ENCODE measurements at places on chromosomes 6 and 20.

- no peak for DNase-seq
Observed at GRCh38 chr6:165660857-165661663, 2.0 kb downstream of the PDE10A start.

- peak; percentile 51 for DNase-seq
Observed at GRCh38 chr20:2873747-2874041, 413 bp downstream of the PTPRA start.

DNA sequence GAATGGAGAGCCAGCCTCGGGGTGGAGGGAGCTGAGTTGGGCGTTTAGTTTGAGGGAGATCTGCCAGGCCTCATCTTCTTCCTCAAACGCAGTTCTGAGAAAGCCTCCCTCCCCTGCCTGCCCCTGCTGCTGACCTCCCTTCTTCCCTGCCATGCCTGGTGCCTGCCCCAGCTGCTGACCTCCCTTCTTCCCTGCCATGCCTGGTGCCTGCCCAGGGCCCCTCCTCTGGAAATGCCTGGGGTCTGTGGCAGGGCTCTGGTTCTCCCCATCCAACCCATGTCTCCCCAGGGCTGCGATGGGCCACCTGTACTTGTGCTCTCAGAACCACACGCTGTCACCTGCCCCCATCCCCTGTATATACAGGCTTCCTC is 114.6 kb downstream of the VEGFA start:
- no peak for DNase-seq

- no peak for DNase-seq
Observed at GRCh38 chr6:82227770-82228169, 19.8 kb downstream of the IBTK start.

- no peak for DNase-seq
Observed at GRCh38 chr20:8986631-8987030, 82.3 kb upstream of the PLCB4 start.

DNA sequence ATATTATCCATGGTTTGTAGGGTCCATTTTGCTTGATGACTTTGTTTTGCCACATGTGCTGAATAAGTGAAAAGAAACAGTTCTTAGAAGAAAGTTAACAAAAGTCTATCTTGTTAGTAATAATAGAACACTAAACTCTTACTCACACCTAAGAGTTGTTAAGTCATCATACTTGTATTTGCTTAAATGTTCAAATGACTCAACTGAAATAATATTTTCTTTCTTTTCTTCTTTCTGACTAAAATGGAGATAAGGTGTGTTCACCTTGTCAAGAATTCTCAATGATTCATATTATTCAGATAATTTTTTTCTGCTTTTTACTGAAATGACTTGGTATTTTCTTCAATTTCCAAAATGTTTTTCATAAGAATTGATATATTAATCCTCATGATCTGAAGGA is 327.2 kb downstream of the HTR1B start:
- DNase-seq, result no peak

DNA sequence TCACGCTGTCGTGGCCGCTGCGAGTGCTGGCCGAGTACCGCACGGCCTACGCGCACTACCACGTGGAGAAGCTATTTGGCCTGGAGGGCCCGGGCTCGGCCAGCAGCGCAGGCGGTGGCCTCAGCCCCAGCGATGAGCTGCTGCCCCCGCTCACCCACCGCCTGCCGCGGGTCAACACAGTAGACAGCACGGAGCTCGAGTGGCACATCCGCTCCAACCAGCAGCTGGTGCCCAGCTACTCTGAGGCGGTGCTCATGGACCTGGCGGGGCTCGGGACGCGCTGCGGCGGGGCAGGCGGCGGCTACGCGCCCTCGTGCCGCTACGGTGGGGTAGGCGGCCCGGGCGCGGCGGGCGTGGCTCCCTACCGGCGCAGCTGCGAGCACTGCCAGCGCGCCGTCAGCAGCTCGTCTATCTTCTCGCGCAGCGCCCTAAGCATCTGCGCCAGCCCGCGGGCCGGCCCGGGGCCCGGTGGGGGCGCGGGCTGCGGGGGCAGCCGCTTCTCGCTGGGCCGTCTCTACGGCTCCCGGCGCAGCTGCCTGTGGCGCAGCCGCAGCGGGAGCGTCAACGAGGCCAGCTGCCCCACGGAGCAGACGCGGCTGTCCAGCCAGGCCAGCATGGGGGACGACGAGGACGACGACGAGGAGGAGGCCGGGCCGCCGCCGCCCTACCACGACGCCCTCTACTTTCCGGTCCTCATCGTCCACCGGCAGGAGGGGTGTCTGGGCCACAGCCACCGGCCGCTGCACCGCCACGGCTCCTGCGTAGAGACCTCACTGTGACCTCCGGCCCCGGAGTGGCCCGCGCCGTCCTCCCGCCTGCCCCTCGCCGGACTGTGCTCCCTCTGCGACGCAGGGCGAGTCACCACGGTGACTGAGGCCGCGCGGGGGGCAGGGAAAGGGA is 5.7 kb downstream of the TMEM151B start:
- DNase-seq, result no peak

GRCh38 chr6:148479497-148479896 is 136.9 kb downstream of the SASH1 start:
- DNase-seq, result no peak

DNA sequence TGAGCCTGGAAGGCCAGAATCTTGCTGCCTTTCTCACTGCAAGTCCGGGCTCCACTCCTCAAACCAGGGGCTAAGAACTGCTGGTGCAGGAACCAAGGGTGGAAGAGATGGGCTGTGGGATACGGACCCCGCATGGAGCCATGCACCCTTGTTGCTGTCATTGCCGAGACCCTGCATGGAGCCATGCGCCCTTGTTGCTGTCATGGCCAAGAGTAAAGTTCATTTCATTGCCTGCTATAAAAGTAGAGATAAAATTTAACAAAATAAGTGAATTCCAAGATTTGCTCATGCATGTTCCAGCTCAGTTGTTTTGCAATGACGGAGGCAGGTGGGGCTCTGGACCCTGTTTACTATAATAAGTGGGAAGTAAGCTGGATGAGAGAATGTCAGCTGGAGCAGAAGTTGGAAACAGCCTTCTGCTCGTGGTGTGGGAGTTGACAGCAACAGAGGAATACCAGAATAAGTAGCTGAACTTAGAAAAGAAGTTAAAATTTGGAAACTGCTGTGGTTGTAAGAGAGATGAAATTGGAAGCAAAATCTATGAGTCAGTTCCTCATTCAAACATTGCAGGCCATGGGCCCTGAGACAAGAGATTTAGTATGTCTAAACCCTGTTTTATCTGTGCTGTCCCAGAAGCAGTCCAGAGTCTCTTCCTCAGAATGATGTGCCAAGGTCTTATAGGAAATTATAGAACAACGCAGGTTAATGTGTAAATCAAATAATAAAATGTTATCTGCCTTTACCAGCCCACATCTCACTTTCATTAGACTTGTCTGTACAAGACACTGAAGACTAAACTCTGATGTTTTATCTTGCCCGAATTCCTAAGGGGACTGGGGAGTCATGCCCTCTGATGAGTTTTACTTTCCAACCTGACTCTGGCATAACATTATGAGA is 15.8 kb upstream of the THBS2 start:
- no peak for DNase-seq

DNA sequence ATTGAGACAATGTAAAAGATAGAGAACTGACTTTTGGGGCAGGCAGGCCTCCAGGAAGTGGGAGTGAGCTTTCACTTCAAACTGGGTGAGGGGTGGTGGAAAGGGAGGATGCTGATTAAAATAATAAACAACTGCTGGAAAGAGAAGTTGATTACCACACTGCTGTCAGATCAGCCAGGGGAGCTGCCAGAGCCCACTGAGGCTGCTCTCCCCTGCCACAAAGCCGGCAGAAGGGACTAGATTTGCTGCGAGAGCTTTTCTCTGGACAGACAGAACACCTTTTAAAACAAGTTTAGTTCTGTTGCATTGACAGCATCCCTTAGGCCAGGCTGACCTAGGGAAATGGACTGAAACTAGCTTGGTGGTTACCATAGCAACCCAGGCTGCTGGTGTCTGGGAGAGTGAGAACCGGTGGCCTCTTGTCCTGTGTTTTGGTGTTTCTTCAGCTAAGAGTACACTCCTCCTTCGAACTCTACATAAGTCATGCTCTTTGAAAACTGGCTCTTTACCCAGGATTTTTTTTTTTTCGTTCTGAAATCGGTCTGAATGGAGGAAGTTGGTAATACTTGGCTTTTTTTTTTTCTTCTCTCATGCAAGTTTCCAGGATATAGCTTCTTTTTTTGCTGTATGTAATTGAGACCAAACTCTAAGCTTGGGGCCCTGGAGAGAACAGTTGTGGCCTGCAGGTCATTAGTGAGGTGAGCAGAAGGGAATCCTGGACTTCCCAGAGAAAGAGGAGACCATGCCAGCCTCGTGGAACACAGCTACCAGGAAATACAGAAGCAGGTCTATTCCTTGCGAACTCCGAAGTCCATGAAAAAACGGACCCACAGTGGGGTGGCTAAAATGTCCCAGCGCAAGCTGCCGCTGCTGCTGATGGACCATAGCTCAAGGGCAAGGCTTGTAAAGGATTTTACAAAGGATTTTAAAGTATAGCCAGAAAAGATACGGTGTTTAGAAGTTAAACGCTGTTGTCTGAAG is 374.4 kb downstream of the UTRN start:
- DNase-seq, result peak; percentile 12

GRCh38 chr20:59462249-59462648 is 142.1 kb upstream of the PHACTR3 start:
- DNase-seq, result no peak

DNA sequence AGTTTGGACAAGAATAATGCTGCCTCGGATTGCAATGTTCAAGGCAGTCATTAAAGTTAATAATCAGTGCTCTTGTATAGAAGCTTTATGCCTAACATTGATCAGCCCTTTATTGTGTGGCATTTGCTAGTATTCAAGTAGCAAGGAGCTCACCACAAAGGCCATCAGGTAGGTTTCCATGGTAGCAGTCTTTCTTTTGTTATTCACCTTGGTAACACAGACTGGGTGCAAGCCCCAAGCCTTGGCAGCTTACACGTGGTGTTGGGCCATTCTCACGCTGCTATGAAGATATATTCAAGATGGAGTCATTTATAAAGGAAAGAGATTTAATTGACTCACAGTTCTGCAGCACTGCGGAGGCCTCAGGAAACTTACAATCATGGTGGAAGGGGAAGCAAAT is 149.3 kb downstream of the ADAT2 start:
- no peak for DNase-seq

- no peak for DNase-seq
Observed at GRCh38 chr6:14720411-14721102, 525.3 kb upstream of the JARID2 start.

DNA sequence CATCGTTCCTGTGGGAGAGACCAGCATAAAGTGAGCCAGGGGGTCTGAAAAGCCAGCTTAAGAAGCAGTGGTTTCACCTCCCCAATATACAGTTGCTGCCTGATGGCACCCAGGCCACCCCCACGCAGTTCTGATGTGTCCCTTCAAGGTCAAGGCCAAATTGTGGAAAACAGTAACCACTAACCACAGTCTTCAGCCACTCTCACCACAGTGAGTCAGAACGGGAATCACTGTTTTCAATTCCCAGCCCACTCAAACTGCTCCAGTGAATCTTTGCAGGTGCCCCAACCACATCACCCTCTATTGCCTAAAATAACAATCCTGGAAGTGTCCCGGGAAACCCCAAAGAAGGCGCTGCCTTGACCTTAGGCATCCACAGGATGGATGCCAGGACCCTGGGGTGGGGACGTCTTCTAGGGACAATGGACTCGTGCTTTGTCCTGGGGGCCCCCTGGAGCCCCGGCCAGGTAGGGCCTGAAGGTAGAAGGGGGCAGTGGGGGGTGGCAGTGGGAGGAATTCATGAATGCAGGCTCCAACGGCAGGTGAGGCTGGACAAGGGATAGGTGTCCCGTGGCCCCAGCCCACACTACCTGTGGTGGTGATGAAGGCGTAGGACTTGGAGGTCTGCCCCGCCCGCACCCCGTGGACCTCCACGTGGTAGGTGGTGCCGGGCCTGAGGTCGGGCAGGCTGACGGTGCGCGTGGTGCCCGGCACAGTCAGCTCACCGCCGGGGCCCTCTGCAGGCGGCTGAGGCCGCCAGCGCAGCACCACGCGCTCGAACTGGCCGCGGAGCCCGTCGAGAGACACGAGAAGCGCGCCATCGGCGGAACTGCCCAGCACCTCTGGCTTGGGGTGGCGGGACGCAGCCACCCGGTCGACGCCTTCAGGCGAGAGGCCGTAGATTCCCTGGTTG is 22.2 kb downstream of the TNXB start:
- DNase-seq, result no peak

DNA sequence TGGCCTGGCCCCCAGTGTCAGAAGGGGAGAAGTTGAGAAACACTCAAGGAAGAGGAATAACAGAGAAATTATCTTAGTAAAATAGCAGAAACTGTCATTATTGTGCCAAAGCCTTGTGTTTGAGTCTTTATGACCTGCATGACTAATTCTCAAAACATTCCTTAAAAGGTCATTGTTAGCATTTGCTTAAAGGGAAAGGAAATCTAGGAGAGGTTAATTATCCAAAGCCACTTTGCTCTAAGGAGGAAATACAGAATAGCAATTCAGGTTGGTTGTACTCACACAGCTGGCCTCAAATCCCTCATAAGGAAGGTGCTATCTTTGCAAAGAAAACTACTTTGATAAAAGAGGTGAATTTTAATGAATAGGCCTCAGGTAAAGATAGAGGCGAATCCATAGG is 516.7 kb downstream of the CBLN4 start:
- no peak for DNase-seq

DNA sequence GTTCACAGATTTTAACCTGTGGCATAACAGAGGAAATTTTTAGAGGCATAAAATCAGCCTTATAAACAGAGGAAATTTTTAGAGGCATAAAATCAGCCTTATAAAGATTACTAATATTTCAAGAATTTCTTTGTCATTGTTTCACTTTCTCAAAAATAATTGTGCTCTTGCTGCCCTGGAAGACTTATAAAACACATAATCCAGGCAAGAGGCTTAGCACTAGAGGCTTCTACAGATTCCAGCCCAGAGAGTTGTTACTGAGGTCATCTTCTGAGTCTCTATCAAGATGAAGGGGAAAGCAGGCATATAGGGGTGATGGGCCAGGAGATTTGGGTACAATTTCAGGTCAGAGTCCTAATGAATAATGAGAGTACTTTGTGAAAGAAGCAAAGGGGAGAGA is 85.7 kb downstream of the RFPL4B start:
- DNase-seq, result no peak

- DNase-seq, result no peak
Observed at GRCh38 chr6:105897131-105897530, 189.0 kb upstream of the PRDM1 start.

DNA sequence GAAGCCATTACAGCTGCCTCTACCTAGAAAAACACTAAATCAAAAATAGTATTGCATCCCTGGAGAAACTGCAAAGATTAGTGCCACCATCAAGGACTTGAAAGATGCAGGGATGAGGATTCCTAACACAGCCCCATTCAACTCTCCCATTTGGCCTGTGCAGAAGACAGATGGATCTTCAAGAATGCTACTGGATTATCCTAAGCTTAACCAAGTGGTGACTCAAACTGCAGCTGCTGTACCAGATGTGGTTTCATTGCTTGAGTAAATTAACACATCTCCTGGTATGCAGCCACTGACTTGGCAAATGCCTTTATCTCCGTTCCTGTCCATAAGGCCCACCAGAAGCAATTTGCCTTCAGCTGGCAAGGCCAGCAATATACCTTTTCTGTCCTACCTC is 117.4 kb downstream of the TBC1D32 start:
- DNase-seq, result no peak

GRCh38 chr20:17644451-17644850 is 37.6 kb downstream of the RRBP1 start:
- no peak for DNase-seq
